Ovary (tissue), 10 donors: ENCODE measurements at places on chromosomes 2 and 18. TPM values are rescaled to one million over a fixed set of nuclear protein-coding genes. Genes with fewer than 3 reads are reported as not detected.

- DNase-seq, result no peak
These were observed 38.2 kb downstream of the CERS6 start for GRCh38 chr2:168494190-168494711.

- no peak for DNase-seq
These were observed 14.4 kb upstream of the PIK3C3 start for GRCh38 chr18:41940506-41941215.

DNA sequence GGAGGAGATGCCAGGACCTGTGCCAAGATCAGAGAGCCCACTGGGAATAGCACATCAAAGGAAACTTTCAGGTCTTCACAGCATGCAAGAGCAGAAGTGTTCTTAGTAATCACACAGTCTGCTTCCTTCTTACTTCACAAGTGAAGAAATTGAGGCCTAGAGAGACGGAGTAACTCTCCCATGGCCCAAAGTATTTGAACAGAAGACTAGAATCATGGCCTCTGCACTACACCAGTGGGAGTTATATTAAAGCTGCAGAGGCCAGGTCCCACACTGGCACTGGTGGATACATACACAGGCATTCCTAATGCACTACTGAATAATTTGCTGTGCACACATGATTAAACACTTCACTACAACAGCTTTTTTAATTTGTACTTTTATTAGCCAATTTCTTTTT lies 107.6 kb upstream of the RMP24 start:
- DNase-seq, result no peak

- DNase-seq, result no peak
These were observed 51.4 kb downstream of the RAB27B start for GRCh38 chr18:54879691-54880090.

- peak; percentile 47 for DNase-seq
These were observed at the start of gene POU3F3 for GRCh38 chr2:104853534-104854497. TSS of gene POU3F3 (plus strand) at chr2:104854115. CDS start at chr2:104855511, 1,396 bp downstream.

DNA sequence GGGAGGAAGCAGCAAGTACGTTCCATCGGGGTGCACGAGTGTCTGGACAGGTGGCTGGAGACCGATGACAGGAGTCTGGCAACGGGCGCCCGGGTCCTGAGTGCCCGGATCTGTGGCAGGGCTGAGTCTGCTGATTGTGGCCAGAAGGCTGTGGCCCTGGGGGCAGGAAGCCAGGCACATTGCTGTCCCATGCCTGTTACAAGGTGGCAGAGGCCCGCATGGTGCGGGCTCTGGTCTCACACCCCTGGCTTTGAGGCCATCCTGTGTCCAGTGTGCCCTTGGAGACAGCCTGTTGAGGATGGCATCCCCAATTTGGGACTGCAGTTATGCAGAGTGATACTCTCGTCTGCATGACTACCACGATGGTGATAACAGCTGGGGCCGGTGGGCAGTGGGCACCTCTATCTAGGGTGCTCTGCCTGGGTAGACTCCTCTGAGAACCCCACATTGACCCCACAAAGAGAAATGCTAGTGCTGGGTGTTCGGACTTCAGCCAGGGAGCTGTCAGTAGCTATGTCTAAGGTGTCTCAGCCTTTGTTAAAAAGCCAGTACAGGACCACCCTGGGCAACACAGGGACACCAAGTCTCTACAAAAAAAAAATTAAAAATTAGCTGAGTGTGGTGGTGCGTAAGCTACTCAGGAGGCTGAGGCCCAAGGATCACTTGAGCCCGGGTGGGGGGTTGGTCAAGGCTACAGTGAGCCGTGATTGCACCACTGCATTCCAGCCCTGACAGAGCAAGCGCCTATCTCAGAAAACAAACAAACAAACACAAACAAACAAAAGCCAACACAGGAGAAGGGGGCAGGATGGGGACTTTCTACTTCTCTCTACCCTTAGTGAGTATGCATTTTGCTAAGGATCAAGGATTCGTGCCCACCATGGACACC lies 88.3 kb downstream of the RHOB start:
- no peak for DNase-seq

PTPRM gene
- total RNA-seq, result 60.4 TPM

SLC9A2 gene
- total RNA-seq, result 0.46 TPM

LHCGR gene
- 4.8 TPM for total RNA-seq

- no peak for DNase-seq
These were observed 641.7 kb downstream of the CBLN2 start for GRCh38 chr18:71902482-71902881.

- no peak for DNase-seq
These were observed 64.7 kb upstream of the HAAO start for GRCh38 chr2:42856891-42857632.

- DNase-seq, result no peak
These were observed 35.7 kb downstream of the SH3YL1 start for GRCh38 chr2:228115-228514.

GRCh38 chr2:106983305-106983704 lies 97.3 kb upstream of the ST6GAL2 start:
- DNase-seq, result no peak

SLC20A1 gene
- 13.5 TPM for total RNA-seq

- DNase-seq, result no peak
These were observed 312.9 kb downstream of the CYP26B1 start for GRCh38 chr2:71834796-71835195.

DNA sequence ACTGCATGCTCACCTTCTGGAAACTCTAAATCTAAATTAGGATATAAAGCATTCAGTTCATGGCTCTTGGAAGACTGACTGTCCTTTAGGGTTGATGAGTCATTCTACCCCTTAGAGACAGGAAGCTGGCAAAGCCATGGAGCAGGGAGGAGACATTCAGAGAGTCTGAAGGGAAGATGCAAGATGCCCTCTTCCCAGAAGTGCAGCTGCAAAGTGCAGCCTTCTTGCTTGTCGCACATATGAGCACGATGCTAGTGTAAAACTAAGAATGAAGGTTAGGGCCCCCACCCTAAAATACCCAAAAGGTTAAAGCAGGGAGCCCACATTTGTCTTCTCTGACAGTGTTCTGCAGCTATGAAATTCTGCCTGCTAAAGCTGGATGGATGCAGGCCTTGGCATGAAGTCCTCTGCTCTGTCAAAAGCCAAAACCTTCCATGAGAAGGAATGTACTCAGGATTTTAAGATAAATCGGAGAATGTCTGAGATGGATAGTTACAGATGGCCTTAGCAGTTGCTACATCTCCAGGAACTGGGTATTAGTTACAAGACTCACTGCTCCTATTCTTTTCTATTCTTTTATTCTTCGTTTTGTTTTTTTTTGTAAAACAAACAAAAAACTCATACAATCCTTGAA lies 89.7 kb downstream of the POLE4 start:
- no peak for DNase-seq
